Stimulated activated naive CD4-positive, alpha-beta T cell (primary cell): ENCODE measurements at places on chromosomes 2 and 18.

DNA sequence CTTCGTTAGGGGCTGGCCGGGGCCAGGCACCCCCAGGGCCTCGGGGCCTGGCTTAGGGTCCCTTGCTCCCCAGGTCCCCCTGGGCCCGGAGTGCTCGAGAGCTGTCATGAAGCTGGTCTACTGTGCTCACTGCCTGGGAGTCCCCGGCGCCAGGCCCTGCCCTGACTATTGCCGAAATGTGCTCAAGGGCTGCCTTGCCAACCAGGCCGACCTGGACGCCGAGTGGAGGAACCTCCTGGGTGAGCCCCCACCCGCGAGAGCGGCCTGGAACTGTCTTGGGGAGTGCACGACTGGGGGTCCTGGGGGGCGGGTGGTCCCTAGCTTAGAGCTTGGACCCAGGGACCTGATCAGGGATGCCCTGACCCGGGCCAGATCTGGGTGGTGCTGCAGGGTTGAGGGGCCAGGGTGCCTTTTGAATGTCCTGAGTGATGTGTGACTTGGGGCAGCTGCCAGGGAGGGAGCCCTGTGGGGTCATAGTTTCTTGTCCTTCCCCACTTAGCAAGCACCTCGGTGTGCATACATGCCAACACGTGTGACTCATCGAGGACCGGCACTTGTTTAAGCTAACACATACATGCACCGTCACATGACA is 27.9 kb downstream of the GPC1 start:
- no peak for DNase-seq

- no peak for DNase-seq
Measured at GRCh38 chr2:60519231-60519863, 34.1 kb downstream of the BCL11A start.

DNA sequence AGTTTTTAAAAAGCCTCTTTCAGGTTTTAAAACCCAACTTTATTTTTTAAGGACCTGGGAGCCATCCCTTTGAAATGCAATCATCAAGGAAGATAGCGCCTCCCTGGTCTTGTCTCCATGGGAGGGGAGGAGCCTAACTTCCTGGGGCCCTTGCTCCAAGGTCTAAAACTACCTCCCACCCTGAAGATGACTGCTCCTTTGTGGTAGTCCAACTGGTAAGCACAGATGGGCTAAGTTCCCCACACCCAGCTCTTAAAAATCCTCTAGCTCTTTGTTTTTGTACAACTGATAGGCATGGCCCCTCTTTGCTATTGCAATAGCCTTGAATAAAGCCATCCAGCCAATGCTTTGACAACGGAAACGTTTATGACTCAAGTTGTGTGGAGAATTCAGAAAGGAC is 716.8 kb downstream of the CBLN2 start:
- DNase-seq: no peak

DNA sequence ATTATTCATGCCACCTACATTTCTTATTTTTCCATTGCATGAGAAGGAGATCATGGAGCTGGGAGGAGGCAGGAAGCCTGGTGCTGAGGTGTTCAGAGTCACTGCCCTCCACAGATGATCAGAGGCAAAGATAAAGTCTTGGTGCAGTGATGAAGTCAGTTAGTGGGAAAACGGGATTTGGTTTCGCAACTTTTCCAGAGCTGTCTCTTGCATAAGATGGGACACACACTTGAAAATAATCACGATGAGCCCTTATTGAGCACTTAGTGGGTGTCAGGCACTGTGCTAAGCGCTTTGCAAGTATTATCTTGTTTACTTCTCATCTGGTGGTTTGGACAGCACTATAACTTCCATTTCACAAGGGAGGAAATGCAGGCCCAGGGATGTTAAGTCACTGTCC is 222.1 kb upstream of the SMAD2 start:
- no peak for DNase-seq

DNA sequence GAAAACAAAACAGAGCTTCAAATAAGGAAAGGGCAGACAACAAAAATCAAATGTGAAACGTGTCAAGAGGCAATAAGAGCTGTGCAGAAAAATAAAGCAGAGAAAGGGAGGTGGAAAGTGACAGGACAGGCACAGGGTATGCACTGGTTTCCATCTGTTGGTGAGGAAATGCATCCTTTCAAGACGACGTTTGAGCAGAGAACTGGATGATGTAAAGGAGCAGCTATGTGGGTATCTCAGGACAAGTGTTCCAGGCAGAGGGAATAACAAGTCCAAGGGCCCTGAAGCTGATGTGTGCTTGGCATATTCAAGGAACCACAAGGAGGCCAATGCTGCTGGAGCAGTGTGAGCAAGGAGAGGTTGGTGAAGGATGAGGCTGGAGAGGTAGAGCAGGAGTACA is 168.9 kb upstream of the SERPINE2 start:
- DNase-seq: no peak

GRCh38 chr2:238396663-238397062 is 30.1 kb upstream of the ASB1 start:
- no peak for DNase-seq

DNA sequence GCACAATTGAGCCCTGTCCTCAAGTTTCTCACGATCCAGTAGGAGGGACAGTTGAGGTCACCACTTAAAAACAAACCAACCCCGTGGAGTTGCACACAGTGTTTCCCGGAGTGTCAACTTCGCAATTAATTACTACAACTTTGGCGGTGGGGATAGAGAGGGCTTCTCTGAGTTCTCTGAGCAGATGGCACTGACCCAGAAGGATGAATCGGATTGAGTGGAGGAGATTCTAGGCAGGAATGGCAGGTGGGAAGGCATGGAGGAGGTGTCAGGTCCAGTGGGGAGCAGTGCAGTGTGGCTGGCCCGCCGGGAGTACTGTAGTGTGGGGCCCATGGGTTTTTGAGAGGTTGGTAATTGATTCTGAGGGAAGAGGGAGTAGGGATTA is 12.0 kb downstream of the SIX3 start:
- DNase-seq: no peak
